Activated effector memory CD4-positive, alpha-beta T cell treated with Interleukin-2 at 50 U/mL for 16 hours (primary cell): ENCODE measurements at places on chromosomes 1 and 21.

DNA sequence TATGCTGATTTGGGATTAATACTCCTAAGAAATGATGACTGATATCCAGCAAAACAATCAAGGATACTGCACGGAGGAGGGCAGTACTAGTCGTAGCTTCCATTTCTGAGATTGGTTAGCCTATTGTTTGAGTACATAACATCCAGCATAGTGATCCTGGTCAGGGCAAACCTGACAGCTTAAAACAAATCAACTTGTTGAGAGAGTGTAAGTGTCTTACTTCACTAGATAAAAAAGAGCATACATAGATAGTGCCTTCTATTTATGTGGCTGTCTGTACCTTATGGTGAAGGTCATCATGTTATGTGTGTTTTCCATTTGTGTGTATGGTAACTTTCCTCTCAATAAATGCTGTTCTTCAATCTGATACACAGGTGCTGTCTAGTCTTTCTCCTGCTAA, 228.4 kb downstream of the PTGER3 start:
- no peak for DNase-seq

- DNase-seq: no peak
Observed at GRCh38 chr1:107359472-107360241, 218.8 kb downstream of the NTNG1 start.

DNA sequence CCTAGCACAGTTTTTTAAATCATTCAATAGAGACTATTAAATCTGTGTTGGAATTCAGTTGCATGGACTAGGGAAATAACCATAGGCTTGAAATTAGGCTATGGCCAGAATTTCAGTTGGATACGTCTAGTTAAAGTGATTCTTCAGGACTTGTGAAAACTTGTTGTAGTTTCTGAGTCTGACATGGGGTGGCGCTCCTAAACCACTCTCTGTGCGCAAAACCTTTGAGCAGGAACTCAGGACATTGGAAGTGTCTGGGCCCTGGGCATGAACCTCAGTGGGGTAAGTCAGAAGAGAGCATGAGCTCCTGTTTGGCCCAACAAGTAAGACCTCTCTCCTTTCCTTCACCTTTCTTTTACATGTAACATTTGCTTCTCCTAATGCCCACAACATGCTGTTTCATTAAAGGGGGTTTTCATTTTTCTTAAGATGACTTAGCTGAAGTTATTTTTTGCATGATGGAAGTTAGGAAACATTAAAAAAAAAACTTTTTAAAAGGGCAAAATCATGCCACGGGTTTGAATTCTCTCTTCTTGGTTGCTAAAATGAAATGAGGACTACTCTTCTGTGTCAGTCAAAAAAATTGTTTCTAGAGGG, 17.1 kb upstream of the CCDC190 start:
- DNase-seq: no peak

DNA sequence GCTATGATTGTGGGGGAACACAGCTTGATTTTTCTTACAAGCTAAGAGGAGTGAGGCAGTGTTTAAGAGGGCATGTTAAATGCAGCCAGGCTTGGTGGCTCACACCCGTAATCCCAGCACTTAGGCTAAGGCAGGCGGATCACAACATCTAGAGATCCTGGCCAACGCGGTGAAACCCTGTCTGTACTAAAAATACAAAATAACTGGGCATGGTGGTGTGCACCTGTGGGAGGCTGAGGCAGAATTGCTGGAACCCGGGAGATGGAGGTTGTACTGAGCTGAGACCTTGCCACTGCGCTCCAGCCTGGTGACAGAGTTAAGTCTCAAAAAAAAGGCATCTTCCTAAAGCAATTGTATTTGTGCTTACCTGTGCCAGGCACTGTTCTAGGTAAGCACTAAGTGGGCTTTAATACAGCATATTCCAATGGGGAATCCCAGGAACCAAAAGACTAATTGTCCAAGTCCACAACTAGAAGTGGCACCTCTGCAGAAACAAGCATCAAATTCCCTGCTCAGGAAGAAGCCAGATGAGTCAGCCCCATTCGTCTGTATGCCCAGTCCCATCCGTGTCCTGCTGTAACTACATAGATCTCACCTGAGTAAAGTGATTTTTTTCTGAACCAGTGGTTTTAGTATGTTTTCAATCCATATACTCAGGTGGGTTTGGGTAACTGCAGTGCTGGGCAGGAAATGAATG, 4.6 kb downstream of the RCC1 start:
- DNase-seq: no peak

- DNase-seq: no peak
Observed at GRCh38 chr1:65564493-65564892, 144.0 kb downstream of the LEPR start.

GRCh38 chr1:1875932-1876331, 15.0 kb downstream of the GNB1 start:
- no peak for DNase-seq

GRCh38 chr1:19458815-19459417, 26.4 kb downstream of the CAPZB start:
- DNase-seq: no peak

DNA sequence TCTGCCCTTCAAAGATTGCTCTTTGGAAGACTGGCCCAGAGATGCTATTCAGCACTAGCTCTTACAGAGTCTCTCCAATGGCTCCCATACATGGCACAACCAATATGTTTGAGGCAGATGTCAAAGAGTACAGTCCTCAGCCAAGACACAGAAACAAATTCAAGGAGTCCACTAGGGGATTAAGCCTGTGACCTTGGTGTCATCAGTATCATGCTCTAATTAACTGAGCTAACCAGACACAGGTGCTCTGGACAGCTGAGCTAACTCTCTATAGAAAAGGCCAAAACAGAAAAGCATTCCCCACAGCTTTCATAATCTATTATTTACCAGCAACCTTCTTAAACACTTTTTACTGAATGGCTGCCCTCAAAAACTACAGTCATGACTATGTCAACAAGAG, 666.0 kb upstream of the PLXNA2 start:
- no peak for DNase-seq

DNA sequence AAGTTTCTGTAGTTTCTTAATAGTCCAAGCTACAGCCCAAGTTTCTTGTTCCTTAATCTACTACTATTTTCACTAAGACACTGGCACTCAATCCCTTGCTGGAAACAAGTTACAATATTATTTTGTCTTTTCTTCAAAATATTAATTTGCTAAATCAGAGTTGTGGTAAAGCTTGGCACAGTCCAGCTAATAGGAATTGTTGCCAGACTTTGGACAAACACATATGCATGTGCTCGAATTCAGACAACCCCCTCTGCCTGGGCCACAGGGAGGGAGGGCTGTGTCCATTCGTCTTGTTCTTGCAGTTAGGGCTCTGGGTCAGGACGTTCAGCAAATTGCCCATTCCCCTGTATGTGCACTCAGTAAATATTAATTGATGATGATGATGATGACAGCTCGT, 103.6 kb downstream of the CNIH3 start:
- no peak for DNase-seq

DNA sequence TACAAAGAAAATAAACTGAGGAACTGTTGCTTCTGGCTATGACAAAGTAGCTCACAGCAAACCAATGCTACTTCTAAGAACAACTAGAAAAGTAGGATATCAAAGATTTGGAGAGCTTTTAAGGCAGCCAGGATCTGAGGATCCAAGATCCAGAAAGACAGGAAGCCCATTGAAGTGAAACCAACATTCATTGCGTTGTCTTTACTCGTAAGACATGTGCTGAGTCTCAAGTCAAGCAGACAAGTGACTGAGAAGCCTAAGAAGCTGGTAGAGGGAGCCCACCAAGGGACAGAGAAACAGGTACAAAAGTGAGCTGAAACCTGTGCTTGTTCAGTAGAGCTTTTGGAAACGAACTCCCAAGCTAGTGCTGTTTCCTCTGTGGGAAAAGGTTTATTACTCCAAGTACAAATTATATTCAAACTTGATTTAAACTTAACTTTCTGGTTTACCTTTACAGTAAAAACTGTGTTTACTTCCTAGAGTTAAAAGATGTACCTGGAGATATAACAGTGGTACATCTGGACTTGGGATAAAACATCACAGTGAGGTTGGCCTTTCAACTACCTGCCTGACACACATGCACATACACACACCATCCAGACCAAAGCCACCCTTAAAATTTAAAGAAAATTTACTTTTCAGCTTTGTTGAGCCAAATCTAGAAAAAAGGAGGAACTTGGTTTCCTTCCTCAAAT, 41.2 kb downstream of the NME7 start:
- DNase-seq: no peak

- no peak for DNase-seq
Observed at GRCh38 chr1:152000964-152001630, 7.4 kb upstream of the S100A10 start.

GRCh38 chr1:205283270-205284147, 38.0 kb downstream of the NUAK2 start:
- DNase-seq: no peak

DNA sequence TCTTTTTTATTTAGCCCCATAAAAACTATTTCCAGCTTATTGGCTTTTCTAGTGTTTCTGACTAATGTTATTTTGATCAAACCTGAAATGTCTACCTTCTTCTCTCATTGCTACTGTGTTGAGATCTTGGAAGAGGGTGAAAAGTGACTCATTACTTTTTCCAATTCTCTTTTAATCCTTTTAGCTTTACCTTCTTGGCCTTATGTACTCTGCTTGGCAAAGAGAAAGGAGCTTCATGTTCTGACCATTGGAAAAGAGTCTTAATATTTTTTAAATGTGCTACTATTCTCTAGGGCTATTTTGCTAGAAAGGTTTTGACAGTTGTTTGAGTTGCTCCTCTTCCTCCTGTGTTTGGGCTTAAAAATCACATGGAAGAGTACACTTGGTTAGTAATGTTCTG, 97.8 kb upstream of the CHODL start:
- no peak for DNase-seq

GRCh38 chr1:1230656-1231399, 973 bp downstream of the SDF4 start:
- DNase-seq: no peak

DNA sequence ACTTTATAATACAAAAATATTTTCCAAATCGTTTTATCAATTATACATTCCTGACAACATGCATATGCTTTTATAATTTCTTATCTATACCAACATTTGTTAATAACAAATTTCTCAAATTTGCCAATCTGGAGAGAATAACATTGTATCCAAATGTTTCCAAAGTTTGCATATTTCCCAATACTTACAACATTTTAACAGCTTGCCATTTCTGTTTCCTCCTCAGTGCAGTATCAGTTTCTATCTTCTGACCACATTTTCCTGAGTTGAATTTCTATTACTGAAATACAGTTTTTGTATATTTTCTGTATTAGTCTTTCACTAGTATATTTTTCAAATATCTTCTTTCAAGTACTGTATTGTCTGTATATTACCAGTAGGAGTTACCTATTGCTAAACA, 1594.3 kb downstream of the PLA2G4A start:
- DNase-seq: no peak

GRCh38 chr1:101407505-101408211, 170.8 kb downstream of the S1PR1 start:
- no peak for DNase-seq

DNA sequence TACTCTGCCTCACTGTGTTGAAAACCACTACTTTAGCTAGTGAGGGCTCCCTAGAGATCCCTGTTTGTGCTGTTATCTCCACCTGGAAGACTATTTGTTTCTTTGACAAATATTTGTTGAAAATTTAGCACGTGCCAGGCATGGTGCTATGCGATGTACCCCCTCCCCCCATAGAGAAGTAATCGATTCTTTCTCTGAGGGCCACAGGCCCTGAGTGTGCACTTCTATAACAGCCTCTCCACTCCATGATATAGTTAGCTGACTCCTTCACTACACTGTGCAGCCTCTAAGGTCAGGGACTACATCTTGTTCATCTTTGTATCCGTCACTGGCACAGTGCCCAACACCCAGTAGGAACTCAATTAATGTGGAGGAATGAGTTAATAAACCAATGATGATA, 17.3 kb upstream of the RBM15 start:
- no peak for DNase-seq

GRCh38 chr1:236502972-236503639, 20.7 kb upstream of the LGALS8 start:
- no peak for DNase-seq

GRCh38 chr1:44174630-44175029, 33.2 kb upstream of the KLF18 start:
- no peak for DNase-seq

GRCh38 chr21:33642896-33643657, 776 bp downstream of the ITSN1 start:
- peak; percentile 1 for DNase-seq

DNA sequence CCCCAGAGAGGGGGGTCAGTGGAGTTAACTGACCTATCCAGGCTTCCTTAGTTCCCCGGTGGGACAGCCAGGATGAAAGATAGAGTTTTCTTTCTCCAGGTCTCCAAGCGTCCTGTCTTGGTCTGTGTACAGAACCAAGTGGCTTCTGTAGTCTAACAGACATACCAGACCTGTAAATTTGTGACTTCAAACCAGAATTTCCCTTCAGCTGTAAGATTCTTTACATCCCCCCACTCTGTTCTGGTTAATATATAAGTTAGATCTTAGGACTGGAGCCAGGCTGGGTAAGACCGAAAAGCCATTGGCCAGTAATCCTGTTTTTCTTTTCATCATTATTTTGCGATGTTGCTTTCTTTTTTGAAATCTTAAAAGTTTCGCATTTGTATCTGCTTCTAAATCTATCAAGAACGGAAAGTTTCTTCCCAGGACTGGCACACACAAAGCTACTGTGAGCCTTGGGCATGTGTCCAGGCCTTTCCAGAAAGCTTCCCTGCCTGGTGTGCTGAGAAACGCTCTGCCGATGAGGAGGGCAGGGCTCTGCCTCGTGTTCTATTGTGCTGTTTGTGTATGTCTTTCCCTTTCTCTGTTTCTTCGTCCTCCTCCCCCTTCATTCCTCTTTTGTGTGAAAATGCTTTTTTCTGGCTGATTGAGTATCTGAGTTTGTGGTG, 72.3 kb downstream of the RGL1 start:
- no peak for DNase-seq

DNA sequence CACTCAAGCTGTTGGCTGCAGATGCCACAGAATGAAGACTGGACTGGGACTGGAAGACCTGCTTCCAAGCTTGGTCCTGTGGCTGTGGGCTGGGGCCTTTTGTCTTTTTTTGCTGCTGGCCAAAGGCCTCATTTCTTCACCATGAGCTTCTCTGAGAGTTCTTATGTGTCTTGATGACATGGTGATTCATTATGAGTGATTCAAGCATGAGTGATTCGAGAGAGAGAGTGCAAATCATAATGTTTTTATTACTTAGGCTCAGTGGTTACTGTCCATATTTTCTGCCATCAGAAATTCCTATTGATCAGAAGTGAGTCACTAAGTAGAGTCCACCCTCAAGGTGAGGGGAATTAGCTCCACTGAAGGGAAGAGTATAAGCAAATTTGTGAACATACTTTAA, 94.0 kb downstream of the PCP4 start:
- DNase-seq: no peak

- DNase-seq: no peak
Observed at GRCh38 chr1:164296172-164296571, 262.8 kb upstream of the PBX1 start.

GRCh38 chr1:110084227-110085078, 14.0 kb upstream of the ALX3 start:
- DNase-seq: no peak

DNA sequence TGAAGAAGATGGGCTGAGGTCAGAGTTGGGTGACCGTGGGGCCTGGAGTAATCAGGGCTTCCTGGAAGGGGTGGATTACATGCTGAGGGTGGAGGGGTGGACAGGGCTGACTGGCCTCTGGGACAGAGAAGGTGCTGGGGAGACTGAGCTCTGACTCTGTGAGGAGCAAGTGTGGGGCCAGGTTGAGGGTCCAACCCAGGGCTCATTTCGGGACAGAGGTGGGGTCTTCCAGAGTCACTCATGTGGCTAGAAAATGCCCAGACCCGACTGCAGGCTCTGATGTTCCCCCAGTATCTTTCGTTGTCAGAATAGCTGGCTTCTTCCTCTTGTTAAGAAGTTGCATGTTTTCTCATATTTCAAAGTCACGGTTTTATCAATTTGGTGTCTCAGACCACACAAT, 311.8 kb downstream of the PTPRU start:
- no peak for DNase-seq
